ENCODE measurements at places on chromosomes 3 and 15.

GRCh38 chr3:64133272-64133671, 92.0 kb downstream of the PRICKLE2 start:
- no peak for DNase-seq
- H3K4me3 ChIP-seq: no peak overlapping the region
- H3K36me3 ChIP-seq: peaks cover 3% of the 10 kb centered on the region
- H3K27me3 ChIP-seq: peaks cover 16% of the 10 kb centered on the region
- no peak overlapping the region for H3K27ac ChIP-seq
- H3K4me1 ChIP-seq: no peaks in the 10 kb centered on the region

GRCh38 chr15:67922971-67923945, 83.4 kb upstream of the RNU6-1 start:
- H3K27ac ChIP-seq: no peak overlapping the region
- no peaks in the 10 kb centered on the region for H3K4me1 ChIP-seq
- H3K27me3 ChIP-seq: peaks cover 5% of the 10 kb centered on the region

DNA sequence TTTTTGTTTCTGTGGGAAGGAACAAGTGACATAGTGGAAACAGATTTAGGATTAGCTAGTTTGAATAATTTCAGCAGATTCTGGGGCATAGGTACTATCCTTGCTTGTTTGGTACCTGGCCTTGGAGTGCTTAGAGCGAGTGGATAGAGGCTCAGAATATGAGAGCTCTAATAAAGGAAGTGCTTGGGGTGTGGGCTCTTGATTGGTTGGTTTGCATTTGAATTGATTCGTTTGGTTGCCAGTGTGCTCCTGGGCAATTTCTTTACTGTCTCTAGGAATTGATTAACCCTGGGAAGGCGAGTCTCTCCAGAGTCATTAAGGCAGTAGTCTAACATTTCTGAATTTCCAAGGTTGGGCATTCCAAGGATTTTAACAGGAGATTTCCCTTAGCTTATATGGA, 98.0 kb downstream of the DTWD1 start:
- no peak overlapping the region for H3K27ac ChIP-seq
- H3K27me3 ChIP-seq: peaks cover 10% of the 10 kb centered on the region
- H3K4me3 ChIP-seq: no peak overlapping the region

DNA sequence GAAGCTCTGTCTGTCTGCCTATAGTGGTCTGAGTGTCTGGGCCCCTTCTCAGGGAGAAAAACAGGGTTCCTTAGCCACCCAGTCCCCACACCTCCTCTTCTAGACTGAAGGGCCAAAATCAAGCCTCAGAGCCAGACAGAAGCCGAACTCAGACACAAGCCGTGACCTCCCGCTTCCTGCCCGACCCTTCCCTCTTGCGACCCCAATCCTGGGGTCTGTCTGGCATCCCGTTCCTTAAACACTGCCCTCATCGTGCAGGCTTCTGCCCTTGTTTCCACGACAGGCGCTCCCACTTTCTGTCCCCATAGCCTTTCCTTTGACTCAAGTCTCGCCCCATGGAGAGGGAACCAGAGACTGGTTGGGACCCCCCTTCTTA, 32.3 kb downstream of the EPHB3 start:
- no peak overlapping the region for H3K4me3 ChIP-seq
- no peak overlapping the region for H3K27ac ChIP-seq
- no peak for DNase-seq
- no peaks in the 10 kb centered on the region for H3K36me3 ChIP-seq
- no peaks in the 10 kb centered on the region for H3K4me1 ChIP-seq
- H3K27me3 ChIP-seq: peaks cover 20% of the 10 kb centered on the region

DNA sequence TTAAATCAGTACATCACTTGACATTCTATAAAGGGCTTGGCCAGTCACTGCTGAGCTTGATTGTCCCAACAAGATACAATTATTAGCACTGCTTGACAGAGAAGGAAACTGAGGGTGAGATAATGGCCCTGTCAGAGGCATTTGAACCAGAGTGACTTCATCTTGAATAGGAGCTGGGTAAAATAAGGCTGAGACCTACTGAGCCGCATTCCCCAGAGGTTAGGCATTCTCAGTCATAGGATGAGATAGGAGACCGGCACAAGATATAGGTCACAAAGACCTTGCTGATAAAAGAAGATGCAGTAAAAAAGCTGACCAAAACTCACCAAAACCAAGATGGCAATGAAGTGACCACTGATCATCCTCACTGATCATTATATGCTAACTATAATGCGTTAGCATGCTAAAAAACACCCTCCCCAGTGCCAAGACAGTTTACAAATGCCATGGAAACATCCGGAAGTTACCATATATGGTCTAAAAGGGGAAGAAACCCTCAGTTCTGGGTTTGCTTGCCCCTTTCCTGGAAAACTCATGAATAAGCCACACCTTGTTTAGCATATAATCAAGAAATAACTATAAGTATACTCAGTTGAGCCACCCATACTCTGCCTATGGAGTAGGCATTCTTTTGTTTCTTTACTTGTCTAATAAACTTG, 239.1 kb upstream of the SETMAR start:
- no peak overlapping the region for H3K27ac ChIP-seq
- H3K27me3 ChIP-seq: no peaks in the 10 kb centered on the region
- no peak for DNase-seq
- H3K4me3 ChIP-seq: no peak overlapping the region

- H3K27ac ChIP-seq: no peak overlapping the region
- no peaks in the 10 kb centered on the region for H3K36me3 ChIP-seq
- no peak for DNase-seq
- peaks cover 39% of the 10 kb centered on the region for H3K27me3 ChIP-seq
- H3K4me1 ChIP-seq: peaks cover 4% of the 10 kb centered on the region
- H3K4me3 ChIP-seq: no peak overlapping the region
These were observed 6.4 kb downstream of the MYL3 start for GRCh38 chr3:46856576-46857471.

DNA sequence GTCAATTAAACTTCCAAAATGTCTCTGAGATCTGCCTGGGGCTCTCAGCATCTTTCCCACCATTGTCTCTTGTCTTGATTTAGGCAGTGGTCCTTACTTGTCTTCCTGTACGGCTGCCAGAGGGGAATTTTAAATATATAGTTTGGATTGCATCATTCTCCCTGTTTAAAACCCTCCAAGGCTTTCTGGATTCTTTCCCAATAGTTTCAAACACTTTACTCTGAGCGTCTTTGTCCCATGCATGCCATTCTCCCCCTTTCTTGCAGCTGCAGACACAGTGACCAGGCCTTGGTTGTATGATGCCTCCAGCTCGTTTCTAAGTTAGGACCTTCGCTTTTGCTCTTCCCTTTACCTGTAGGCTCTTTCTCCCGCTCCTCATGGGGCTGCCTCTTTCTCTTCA, 323.3 kb upstream of the CTNNB1 start:
- DNase-seq: no peak
- H3K36me3 ChIP-seq: no peaks in the 10 kb centered on the region
- peaks cover 15% of the 10 kb centered on the region for H3K27me3 ChIP-seq
- no peak overlapping the region for H3K4me3 ChIP-seq
- no peak overlapping the region for H3K27ac ChIP-seq

GRCh38 chr15:66929843-66930402, 135.5 kb upstream of the SMAD3 start:
- no peak for DNase-seq
- no peaks in the 10 kb centered on the region for H3K4me1 ChIP-seq
- H3K27me3 ChIP-seq: peaks cover 30% of the 10 kb centered on the region
- H3K27ac ChIP-seq: no peak overlapping the region

DNA sequence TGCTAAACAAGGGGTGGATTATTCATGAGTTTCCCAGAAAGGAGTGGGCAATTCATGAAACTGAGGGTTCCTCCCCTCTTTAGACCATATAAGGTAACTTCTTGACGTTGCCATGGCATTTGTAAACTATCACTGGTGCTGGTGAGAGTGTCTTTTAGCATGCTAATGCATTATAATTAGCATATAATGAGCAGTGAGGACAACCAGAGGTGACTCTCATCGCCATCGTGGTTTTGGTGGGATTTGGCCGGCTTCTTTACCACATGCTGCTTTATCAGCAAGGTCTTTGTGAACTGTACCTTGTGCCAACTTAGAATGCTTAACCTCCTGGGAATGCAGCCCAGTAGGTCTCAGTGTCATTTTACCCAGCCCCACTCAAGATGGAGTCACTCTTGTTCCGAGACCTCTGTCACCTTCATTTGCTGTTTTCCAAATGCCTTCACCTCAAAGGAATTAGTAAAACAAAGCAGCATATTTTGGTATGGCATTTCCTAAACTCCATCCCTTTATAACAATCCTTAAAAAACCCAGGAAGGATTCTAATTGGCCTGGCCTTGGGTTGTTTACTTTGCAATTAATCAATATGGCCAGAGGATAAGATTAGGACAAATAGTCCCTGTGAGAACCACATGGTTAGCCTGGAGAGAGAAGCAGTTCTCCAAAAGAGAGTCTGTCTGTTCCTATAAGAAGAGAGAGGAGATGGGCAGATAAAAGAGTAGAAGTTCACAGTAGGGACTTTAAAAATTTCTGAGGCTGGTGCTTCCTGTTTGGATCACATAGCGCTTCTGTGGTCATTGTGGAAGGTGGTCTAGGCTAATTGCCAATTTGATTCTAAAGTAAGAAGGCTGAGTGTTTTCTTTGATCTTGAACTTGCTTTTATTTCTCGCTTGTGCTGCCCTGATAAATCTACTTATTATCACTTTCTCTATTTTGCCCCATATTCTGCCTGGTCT, 155.2 kb upstream of the EOMES start:
- peaks cover 38% of the 10 kb centered on the region for H3K4me1 ChIP-seq
- peaks cover 4% of the 10 kb centered on the region for H3K36me3 ChIP-seq
- DNase-seq: no peak
- H3K27me3 ChIP-seq: no peaks in the 10 kb centered on the region
- peak overlapping the region; percentile 59 for H3K27ac ChIP-seq

DNA sequence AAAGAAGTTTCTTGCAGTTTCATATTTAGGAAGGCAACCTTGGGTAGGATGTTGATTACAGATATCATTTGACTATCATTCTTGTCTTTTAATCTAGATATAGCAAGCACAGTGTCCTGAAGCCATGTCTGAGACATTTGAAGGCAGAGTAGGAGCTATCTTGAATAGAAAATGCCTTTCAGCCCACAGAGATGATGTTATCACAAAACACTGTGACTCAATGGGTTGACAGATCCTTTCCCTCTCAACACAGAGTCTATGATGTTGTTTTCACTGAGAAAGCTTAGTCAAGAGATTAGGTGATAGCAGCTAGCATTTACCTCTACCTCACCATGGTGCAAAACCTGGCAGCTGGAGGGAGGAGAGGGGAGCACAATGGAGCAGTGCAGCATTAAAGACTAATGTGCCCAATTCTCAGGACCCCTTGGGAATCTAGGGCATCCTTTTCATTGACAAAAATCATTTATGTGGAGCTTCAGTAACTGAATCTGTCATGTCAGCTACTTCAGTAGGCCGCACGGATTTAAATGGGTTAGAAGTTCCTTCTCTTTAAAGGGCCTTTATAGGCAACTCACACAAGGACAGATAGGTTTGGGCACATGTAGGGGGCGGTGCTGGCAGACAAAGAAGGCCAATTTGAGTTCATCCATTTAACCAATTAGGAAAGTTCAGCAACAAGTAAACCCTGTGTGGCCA, 121.8 kb downstream of the AGBL1 start:
- no peaks in the 10 kb centered on the region for H3K36me3 ChIP-seq
- H3K27ac ChIP-seq: no peak overlapping the region
- H3K4me1 ChIP-seq: no peaks in the 10 kb centered on the region
- no peak overlapping the region for H3K4me3 ChIP-seq
- peaks cover 8% of the 10 kb centered on the region for H3K27me3 ChIP-seq

GRCh38 chr15:47997195-47998080, 123.4 kb upstream of the SLC24A5 start:
- H3K4me3 ChIP-seq: no peak overlapping the region
- no peak for DNase-seq
- no peaks in the 10 kb centered on the region for H3K4me1 ChIP-seq
- no peaks in the 10 kb centered on the region for H3K36me3 ChIP-seq
- no peaks in the 10 kb centered on the region for H3K27me3 ChIP-seq
- H3K27ac ChIP-seq: no peak overlapping the region

DNA sequence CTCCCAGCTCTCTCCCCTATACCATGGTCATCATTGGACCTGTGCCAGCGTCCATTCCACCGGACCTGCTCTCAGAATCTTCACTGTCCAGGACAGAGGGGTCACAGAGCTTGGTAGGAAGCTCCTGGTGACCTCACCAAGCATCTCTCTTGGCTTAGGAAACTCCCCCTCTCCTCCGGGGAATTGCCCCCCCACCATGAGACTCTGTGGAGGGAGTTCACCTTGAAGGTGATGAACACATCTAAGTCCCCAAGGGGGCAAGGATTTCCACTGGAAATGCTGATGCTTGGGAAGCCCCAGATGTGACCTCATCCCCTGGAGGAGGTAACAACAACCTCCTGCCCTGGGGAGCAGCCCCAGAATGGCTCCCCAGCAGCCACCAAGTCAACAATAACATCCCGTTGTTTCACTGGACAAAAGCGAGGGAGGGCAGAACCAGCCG, 3.2 kb downstream of the SEMA7A start:
- peaks cover 69% of the 10 kb centered on the region for H3K4me1 ChIP-seq
- no peak for DNase-seq
- H3K27ac ChIP-seq: peak overlapping the region; percentile 61
- no peaks in the 10 kb centered on the region for H3K36me3 ChIP-seq
- no peaks in the 10 kb centered on the region for H3K27me3 ChIP-seq
- H3K4me3 ChIP-seq: no peak overlapping the region

- DNase-seq: no peak
- peaks cover 19% of the 10 kb centered on the region for H3K36me3 ChIP-seq
- peaks cover 10% of the 10 kb centered on the region for H3K4me1 ChIP-seq
- H3K27ac ChIP-seq: no peak overlapping the region
These were observed 34.2 kb downstream of the ZNF654 start for GRCh38 chr3:88093266-88093665.

DNA sequence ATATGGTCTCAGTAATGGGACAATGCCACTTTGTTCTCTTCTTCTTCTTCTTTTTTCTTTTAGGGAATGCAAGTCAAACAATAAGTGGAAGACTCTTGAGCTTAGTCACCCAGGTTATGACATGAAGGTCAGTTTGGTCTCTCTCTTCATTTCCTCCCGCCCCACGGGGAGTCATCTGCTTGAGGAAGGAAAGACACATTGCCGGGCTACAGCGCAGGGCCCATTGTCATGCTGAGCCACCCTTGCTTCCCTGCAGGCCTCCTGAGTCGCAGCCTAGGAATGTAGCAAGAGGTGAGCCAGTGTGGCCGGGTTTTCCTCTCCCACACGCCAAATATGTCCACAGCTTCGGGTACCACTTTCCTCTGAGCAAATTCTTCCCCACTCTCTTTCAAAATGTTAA, 47.6 kb downstream of the RAP2B start:
- no peaks in the 10 kb centered on the region for H3K27me3 ChIP-seq
- DNase-seq: no peak
- no peaks in the 10 kb centered on the region for H3K36me3 ChIP-seq
- no peak overlapping the region for H3K4me3 ChIP-seq

GRCh38 chr3:127482216-127483004, 108.1 kb downstream of the TPRA1 start:
- no peak overlapping the region for H3K4me3 ChIP-seq
- H3K36me3 ChIP-seq: no peaks in the 10 kb centered on the region
- peaks cover 5% of the 10 kb centered on the region for H3K4me1 ChIP-seq
- peaks cover 68% of the 10 kb centered on the region for H3K27me3 ChIP-seq
- DNase-seq: no peak
